ENCODE measurements at places on chromosomes 2 and 18. TPM values are rescaled to one million over a fixed set of nuclear protein-coding genes. Genes with fewer than 3 reads are reported as not detected.

DNA sequence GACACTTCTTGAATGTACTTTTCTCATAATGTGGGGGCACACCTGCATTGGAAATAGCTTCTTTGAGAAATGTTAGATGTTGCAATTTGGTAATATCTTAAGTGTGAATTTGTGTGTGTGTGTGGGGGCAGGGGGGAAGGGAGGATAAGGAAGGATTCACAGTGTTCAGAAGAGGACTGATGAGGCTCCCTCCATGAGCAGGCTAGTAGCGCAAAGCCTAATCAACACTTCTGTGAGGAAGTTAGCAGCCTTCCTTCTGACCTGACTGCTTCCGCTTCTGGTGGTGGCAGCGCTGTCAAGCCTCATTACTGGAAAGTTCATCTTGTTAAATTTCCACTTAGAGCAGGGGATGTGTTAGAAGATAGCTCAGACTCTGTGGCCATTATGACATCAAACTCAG, 295.4 kb upstream of the SPRED2 start:
- DNase-seq = no peak
- no peaks in the 10 kb centered on the region for H3K36me3 ChIP-seq
- H3K4me1 ChIP-seq = no peaks in the 10 kb centered on the region
- H3K27ac ChIP-seq = no peak overlapping the region
- peaks cover 24% of the 10 kb centered on the region for H3K27me3 ChIP-seq
- no peak overlapping the region for H3K4me3 ChIP-seq

DNA sequence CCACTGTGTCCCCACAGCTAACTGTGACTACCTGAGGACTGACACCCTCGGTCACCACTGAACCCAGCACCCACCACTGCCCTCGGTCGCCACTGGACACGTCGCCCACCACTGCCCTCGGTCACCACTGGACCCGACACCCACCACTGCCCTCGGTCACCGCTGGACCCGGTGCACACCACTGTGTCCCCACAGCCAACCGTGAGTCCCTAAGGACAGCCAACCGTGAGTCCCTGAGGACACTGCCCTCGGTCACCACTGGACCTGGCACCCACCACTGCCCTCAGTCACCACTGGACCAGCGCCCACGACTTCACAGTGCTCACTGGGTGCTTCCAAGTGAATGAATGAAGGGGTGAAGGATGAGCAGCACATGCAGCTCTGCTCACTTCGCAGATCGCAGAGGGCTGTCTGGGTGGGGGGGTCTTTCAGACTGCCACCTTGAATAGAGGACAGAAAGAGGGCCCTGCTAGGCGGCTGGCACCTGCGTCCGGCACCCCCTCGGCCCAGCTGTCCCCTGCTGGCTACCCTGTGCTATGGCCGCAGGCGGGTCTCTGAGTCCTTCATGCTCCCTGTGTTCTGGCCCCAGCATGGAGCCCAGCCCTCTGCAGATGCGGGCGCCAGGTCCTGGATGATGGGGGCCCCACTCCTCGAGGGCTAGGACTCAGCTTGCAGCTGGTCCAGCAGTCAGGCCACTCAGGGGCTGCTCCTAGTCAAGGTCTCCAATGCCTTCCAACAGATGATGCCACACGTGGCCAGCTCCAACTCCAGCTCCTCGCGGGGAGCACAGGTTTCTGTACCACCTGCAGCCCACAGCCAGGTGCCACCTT, 51.4 kb upstream of the GPC1 start:
- no peaks in the 10 kb centered on the region for H3K27me3 ChIP-seq
- no peaks in the 10 kb centered on the region for H3K36me3 ChIP-seq
- H3K4me3 ChIP-seq = no peak overlapping the region
- no peak for DNase-seq

Gene ALS2
- total RNA-seq = 39.1 TPM

Gene COL4A4
- 2.0 TPM for total RNA-seq

Gene LMAN2L
- 21.2 TPM for total RNA-seq
